ENCODE measurements at places on chromosomes 7 and 10. TPM values are rescaled to one million over a fixed set of nuclear protein-coding genes. Genes with fewer than 3 reads are reported as not detected.

DNA sequence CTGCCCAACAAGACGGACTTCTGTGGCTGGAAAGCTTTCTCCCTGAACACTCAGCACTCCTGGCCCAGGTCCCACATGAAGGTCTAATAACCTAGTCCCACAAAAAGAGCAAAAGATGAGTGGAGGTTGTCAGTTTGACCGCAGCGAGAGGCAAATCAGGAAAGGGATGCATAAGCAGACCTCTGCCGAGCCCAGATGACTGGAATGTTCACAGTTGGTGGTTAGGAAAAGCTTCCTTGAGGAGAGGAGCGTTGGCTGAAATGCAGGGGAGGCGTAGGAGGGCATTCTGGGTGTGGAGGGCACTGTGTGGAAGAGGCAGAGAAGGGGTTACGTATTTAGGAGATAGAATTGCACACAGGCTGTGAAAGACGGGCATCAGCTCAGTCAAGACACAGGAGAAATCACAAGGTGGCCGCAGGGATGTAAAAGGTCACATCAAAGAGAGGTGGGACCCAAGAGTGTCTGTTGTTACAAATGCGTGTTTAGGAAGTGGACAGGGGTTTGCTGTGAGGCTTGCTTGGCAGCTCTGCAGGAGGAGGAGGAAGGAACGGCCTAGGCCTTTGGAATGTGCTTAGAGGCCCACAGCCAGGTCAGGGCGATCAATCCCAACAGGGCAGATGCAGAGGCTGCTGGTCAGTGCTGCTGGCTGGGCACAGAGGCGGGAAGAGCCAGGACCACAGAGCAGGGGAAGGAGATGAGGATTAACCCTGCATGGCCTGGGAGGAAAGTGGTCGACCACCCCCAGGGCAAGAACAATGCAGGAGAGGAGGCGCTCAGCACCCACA, 133.5 kb downstream of the VIPR2 start:
- no peak for DNase-seq

DNA sequence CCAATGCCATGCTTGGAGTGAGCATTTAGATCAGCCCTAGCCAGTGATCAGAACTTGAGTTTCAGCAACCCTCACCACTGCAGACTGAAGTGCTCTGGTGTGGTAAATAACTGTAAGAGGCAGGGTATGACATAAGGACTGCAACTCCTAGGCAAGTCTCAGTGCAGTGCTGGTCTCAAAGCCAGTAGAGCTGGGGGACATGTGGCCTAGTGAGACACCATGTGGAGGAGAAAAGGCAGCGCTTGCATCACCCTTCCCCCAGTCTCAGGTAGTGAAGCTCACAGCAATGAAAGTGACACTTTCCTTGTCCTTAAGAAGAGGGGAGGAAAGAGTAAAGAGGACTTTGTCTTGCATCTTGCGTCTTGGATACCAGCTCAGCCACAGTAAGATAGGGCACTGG, 386.8 kb upstream of the POT1 start:
- DNase-seq = no peak

- no peak for DNase-seq
Measured at GRCh38 chr7:73345951-73346350, 18.0 kb downstream of the FKBP6 start.

GRCh38 chr7:24978843-24979469, 1.0 kb downstream of the OSBPL3 start:
- peak; percentile 44 for DNase-seq

DNA sequence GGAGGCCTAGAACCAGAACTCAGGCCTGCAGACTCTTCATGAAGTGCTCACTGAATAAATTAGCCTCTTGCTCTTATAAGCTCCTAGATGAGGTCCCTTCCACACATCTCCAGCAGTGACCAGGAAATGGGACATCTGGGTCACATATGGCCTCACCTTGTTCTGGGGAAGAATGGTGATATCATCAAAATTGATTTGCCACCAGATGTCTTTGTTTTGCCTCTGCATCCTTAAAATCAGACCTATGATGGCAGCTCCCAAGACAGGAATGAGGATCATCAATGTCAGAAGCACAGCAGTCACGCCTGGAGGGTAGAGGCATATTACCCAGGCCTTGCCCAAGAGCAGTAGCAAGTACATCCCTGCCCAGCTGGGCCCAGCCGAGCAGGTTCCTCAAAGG, 33.3 kb upstream of the ACSL5 start:
- DNase-seq = no peak

- DNase-seq = no peak
Measured at GRCh38 chr10:133058331-133059092, 29.2 kb upstream of the ADGRA1 start.

The PAPOLB gene
- total RNA-seq = 0.29 TPM

GRCh38 chr7:22445140-22445743, 54.7 kb downstream of the STEAP1B start:
- peak; percentile 55 for DNase-seq

GRCh38 chr10:110774069-110775019, 97.4 kb upstream of the PDCD4 start:
- no peak for DNase-seq

GRCh38 chr10:88120075-88120474, 256.6 kb downstream of the PTEN start:
- DNase-seq = no peak

- DNase-seq = no peak
Measured at GRCh38 chr10:70162892-70163201, 7.5 kb downstream of the SAR1A start.

GRCh38 chr10:44961230-44961571, 1.6 kb downstream of the RASSF4 start:
- no peak for DNase-seq

The COL26A1 gene
- total RNA-seq = not detected

- no peak for DNase-seq
Measured at GRCh38 chr7:102182016-102182415, 104.7 kb upstream of the SH2B2 start.

DNA sequence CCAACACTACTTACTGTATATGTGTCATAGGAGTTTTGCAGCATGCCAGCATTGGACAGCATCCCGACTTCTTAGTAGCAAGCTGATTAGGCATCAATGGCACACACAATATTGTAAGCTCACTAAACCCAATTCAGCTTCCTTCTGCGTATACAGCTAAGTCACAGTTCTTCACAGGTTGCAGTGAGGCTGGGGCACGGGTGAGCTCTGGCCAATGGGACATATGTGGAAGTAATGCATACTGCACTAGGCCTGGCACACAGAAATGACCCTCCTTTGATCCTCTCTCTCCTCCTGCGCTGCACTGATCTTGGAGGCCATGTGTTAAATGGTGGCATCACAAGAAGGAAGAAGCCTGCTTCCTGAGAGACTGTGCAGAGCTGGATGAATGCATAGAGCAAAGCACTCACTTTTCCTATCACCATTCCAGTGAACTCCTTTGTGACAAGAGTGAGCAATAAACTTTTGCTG, 11.9 kb downstream of the RAB11FIP2 start:
- no peak for DNase-seq

The ORC5 gene
- total RNA-seq = 26.4 TPM

The NME8 gene
- 1.5 TPM for total RNA-seq

DNA sequence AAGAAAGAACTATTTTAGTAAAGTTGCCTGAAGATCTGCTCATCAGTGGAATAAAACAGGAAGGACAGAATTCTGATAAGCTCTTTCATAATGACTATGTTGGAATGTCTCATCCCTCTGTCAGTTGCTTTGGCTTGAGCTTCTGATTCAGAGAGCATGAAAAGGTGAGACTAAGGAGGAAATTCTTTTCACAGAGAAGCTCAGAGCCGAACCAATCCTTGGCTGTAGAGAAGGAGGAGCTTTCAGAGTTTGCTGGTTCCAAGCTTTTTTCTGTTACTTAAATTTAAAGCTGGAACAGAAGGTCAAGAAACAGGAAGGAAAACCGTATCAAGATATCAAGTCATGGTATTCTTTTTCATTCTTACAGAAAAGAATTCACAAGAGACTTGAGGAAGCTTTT, 24.0 kb downstream of the GSTO2 start:
- DNase-seq = no peak

DNA sequence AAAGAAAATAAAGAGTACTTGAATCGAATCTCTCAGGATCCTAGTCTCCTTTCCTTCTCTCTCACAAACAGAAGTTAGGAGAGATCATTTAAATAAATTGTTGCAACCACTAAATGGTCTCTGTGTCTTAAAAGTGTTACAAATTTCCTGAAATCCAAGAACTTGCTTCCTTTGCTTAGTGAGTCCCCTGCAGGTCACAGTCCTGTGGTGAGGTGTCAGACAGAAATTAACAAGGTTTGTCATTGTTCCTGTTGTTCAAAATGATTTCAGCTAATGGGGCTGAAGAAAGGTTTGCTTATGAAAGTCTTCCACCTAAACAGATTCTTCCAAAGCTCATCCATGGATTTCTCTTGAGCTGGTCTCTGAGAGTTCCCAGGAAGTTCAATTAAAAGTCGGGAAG, 151.6 kb upstream of the SLC26A5 start:
- DNase-seq = no peak

- DNase-seq = no peak
Measured at GRCh38 chr7:121515229-121515628, 119.1 kb upstream of the FAM3C start.

The SLC13A1 gene
- not detected for total RNA-seq

The TRIM50 gene
- not detected for total RNA-seq

- DNase-seq = no peak
Measured at GRCh38 chr7:65509368-65510186, 135.9 kb downstream of the ZNF92 start.

DNA sequence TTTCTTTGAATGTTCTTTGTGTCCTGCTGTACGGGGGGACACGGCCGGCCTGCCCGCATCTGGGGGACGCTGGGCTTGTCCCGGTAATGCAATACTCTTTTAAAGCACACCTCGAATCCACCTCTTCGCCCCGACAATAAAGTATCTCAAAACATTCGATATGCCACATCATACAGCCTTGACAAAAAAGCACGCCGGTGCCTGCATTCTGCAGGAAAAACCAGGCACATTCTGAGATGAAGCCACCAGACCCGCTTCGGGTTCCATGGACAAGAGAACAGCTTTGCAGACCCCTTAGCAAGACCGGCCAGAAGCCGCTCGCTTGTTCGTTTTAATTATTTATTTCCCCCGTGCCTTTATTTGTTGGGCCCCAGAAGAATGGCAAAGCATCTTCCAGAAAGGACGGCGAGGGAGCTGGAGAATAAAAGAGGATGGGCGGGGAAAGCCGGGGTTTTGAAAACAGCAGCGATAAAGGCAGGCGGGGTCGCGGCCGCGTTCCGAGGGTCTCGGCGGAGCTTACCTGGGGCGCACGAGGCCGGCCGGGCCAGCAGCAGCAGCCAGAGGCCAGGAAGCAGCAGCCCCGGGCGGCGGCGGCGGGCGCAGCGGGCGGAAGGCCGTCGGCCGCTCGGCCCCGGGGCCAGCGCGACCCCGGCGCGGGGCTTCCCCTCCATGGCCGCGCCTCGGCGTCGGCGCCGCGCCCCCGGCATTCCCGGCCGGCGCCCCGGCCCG, 462 bp downstream of the KIAA1549 start:
- no peak for DNase-seq

The NUP205 gene
- 58.1 TPM for total RNA-seq

DNA sequence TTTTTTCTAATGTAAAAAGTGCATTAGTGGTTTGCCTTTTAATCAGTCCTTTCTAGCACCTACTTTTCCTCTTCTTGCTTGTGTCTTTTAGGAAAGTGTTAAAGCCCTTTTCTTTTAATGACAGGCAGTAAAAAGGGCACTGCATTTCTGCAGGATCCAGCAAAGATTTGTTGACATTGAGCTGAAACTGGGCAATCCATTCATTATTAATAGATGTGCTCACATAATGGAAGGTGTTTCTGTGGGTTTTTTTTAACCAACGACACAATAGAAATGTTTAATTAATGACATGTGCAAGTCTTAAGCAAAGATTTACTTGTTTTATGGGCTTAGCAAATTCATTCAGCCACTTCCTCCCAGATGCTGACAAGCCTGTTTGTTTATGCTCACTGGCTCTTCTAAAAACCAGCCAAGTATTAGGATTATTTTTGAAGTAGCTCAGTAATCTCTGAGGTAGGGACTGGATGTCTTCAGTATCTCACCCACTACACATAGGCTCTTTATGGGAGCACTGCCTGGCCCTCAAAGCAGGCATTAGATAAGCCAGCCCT, 1201.1 kb downstream of the SORCS1 start:
- DNase-seq = no peak

The ZNF425 gene
- 3.0 TPM for total RNA-seq

DNA sequence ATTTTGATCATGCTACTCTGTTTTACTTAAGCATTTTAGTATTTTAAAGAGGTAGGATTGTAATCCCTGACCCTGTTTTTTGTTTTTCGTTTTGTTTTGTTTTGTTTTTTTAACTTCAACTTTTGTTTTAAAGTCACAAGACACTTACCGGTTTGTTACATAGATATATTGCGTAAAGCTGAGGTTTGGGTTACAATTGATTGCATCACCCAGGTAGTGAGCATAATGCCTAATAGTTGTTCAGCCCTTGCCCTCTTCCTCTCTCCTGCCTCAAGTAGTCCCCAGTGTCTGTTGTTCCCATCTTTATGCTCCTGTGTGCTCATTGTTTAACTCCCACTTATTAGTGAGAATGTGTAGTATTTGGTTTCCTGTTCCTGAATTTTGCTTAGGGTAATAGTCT, 93.1 kb upstream of the TEX47 start:
- no peak for DNase-seq

The ZNF107 gene
- 13.8 TPM for total RNA-seq

DNA sequence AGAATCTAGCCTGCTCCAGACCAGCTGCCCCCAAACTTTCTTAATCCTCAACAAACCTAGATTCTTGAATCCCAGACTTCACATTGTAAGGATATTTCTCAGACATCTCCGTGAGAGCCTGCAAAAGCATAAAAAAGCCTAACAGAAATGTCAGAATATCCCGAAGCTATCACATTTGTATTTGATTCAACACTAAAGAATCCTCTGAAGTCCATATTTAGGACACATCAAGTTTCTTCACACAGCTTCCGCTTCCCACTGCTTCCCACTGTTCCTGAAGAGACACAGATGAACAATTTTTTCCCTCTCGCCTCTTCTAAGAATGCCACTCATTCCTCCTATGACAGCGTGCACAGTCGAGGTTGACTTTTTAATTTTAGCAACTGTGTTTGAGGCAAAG, 396.2 kb upstream of the IGFBP3 start:
- no peak for DNase-seq

DNA sequence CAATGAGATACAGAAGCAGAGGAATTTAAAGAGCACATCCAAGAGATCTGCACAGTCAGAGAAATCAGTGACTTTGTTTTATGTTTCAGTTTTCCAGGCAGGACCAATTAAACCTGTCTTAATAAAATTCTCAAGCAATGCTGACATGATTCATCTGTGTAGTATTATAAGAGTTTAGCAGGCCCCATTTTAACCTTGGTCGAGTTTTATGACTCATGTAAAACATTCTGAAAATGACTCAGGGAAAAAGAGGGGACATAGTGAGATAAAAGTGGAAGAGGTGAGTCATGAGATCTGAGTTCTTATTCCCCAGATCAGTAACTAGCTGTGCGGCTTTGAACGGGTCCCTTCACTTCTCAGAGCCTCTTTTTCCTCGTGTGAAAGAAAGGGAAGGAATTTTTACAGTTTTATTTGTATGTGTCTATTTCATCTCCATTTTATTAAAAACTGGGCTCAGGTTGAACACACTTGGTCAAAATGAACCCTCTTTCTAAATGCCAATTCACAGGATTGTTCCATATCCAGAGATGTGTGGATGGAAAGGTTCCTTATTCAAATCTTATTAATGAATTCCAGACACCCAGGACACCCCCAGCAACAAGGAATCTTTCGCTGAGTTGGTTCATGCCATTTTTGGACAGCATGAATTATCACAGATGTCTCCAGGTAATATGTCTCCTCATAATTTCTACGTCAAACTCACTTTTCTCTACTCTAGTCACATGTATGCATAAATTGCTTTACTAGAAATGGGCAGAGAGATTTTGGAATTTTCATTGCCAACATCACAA, 143.2 kb downstream of the JAZF1 start:
- no peak for DNase-seq

- DNase-seq = no peak
Measured at GRCh38 chr10:111962951-111963350, 220.6 kb downstream of the GPAM start.

Data from ureter (tissue), 1 donor.